ENCODE measurements at places on chromosomes 1 and 21.
A peak's percentile ranks its signal among the peaks of the same experiment; 100 is the strongest.

DNA sequence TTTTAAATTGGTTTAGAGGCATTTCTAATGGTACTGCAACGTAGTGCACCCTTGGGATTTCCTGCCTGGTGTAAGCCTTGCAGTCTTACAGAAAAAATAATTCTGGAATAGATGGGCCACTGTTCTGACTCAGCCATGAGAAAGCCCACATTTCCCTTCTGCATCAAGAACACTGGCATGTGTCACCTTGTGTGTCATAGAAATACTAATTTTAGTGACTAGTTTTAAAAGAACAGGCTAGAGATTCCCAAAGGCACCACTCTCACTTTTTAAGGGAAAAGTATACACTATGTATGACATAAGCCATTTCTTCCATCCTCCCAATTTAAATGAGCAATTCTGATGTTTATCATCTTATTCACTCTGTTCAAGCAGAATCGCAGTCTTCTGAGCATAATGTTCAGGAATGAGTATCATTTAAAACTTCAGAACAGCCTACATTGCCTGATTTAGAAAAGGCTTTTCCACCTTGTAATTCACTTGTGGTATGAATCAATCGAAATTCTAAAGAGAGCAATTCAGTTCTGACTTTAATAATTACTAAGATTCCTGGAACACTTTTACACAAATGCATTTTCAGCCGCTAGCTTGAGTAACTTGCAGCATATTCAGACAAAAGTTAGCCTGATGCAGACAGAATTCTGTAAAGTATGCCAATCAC, 18.8 kb downstream of the RGS13 start:
- H3K4me3 ChIP-seq: no peak overlapping the region
- no peak for ATAC-seq
- no peaks in the 10 kb centered on the region for H3K36me3 ChIP-seq
- H3K4me1 ChIP-seq: no peaks in the 10 kb centered on the region
- peaks cover 4% of the 10 kb centered on the region for H3K27me3 ChIP-seq
- no peak overlapping the region for H3K27ac ChIP-seq

DNA sequence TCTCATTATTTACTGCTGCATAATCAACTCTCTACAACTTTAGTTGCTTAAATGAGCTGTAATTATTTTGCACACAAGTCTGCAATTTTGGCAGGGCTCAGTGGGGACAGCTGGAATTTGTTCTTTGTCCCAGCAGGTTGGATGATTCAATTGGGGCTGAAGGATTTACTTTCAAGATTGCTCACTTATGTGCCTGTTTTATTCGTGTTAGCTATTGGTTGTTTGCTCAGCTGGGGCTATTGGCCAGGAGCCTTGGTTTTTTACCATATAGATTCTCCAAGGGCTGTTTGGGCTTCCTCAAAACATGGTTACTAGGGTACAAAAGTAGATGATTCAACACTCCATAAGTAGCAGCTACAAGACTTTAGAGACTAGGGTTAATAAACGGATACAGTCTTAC, 13.4 kb downstream of the OR10R2 start:
- no peak for ATAC-seq
- H3K27me3 ChIP-seq: peaks cover 9% of the 10 kb centered on the region
- no peak overlapping the region for H3K27ac ChIP-seq
- H3K4me3 ChIP-seq: no peak overlapping the region
- no peaks in the 10 kb centered on the region for H3K4me1 ChIP-seq

DNA sequence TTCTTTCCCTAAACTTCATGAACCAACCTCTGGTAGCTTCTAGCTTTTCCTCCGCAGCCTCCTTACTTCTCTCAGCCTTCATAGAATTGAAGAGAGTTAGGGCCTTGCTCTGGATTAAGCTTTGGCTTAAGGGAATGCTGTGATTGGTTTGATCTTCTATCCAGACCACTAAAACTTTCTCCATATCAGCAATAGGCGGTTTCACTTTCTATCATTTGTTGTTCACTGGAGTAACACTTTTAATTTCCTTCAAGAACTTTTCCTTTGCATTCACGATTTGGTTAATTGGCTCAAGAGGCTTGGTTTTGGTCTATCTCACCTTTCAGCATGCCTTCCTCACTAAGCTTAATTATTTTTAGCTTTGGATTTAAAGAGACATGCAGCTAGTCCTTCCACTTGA, 5.1 kb downstream of the URB2 start:
- no peak overlapping the region for H3K4me3 ChIP-seq
- peaks cover 28% of the 10 kb centered on the region for H3K4me1 ChIP-seq
- ATAC-seq: no peak
- H3K27me3 ChIP-seq: no peaks in the 10 kb centered on the region
- H3K27ac ChIP-seq: no peak overlapping the region

- H3K4me1 ChIP-seq: peaks cover 23% of the 10 kb centered on the region
- H3K36me3 ChIP-seq: peaks cover 8% of the 10 kb centered on the region
Observed at GRCh38 chr1:1275836-1276235, 2.2 kb upstream of the UBE2J2 start.

GRCh38 chr1:111819566-111820263, 64.0 kb downstream of the DDX20 start:
- H3K27me3 ChIP-seq: no peaks in the 10 kb centered on the region
- no peak overlapping the region for H3K27ac ChIP-seq
- no peak overlapping the region for H3K4me3 ChIP-seq

DNA sequence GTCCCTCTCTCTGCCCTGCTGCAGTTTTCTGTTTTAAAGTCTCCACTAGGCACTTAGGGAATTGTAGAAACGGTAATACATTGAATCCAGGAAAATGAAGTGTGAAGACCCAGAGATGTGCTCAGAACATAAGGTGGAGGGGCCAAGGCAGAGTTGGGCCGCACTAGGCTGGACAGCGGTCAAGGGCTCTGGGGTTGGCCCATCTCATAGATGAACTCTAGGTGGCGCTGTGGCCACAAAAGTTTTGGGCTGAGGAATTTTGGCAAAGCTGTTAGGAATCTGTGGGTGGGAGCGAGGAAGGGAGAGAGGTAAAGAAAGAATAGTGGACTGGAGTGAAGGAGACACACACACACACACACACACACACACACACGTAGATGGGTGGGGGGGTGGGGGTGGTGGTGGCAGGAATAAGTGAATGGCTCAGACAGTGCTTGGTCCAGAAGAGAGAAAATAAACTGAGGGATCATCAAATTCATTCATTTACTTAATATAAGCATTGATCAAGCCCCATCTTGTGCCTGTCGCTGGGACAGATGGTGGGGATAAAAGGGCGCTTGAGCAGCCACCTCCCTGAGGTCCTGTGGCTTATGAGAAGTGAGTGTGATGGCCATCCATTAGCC, 258.5 kb downstream of the TRABD2B start:
- H3K4me1 ChIP-seq: no peaks in the 10 kb centered on the region
- H3K27me3 ChIP-seq: peaks cover 46% of the 10 kb centered on the region
- no peaks in the 10 kb centered on the region for H3K36me3 ChIP-seq
- H3K4me3 ChIP-seq: no peak overlapping the region
- H3K27ac ChIP-seq: no peak overlapping the region

- peak overlapping the region; percentile 37 for H3K27ac ChIP-seq
- ATAC-seq: no peak
Observed at GRCh38 chr21:36171741-36172331, 15.2 kb downstream of the DOP1B start.

GRCh38 chr21:28641731-28642130, 350.9 kb downstream of the LTN1 start:
- ATAC-seq: no peak
- H3K4me3 ChIP-seq: no peak overlapping the region
- no peak overlapping the region for H3K27ac ChIP-seq
- no peaks in the 10 kb centered on the region for H3K4me1 ChIP-seq
- no peaks in the 10 kb centered on the region for H3K36me3 ChIP-seq

- H3K4me3 ChIP-seq: no peak overlapping the region
- H3K4me1 ChIP-seq: no peaks in the 10 kb centered on the region
- no peaks in the 10 kb centered on the region for H3K27me3 ChIP-seq
- H3K27ac ChIP-seq: no peak overlapping the region
- no peaks in the 10 kb centered on the region for H3K36me3 ChIP-seq
- no peak for ATAC-seq
Observed at GRCh38 chr1:52159033-52159789, 17.3 kb downstream of the ZFYVE9 start.

DNA sequence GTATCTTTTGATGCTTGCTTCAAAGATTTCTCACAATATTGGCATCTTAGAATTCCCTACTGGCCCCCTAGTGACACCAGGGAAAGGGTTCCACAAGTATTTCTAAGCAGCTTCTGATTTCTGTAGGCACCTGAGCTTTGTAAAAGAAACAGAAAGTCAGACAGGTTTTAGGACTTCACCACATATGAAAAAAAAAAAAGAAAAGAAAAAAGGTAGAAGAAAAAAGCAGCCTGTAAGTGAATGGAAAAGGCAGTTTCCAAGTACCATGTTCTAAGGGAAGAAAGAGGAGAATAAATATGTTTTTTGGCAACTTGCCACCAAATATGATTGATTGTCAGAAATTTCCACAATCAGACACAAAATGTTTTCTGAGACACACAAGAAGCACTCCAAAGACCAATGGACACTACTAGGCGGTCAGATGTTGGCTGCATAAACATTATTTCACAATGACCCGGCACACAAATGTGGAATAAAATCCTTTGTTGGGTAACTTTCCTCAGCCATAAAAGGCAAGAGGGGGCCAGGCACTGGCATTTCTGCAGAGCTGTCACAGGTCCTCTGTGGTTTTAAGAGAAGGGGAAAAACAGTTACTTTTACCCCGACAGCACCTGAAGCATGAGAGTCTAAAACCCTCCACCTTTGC, 12.7 kb upstream of the CPLANE2 start:
- peaks cover 15% of the 10 kb centered on the region for H3K4me1 ChIP-seq
- no peak overlapping the region for H3K4me3 ChIP-seq
- H3K36me3 ChIP-seq: peaks cover 38% of the 10 kb centered on the region
- ATAC-seq: no peak
- peak overlapping the region; percentile 77 for H3K27ac ChIP-seq

GRCh38 chr1:203556047-203556851, 62.3 kb downstream of the OPTC start:
- peaks cover 10% of the 10 kb centered on the region for H3K4me1 ChIP-seq
- no peak overlapping the region for H3K4me3 ChIP-seq
- peak; percentile 60 for ATAC-seq
- peaks cover 7% of the 10 kb centered on the region for H3K27me3 ChIP-seq

DNA sequence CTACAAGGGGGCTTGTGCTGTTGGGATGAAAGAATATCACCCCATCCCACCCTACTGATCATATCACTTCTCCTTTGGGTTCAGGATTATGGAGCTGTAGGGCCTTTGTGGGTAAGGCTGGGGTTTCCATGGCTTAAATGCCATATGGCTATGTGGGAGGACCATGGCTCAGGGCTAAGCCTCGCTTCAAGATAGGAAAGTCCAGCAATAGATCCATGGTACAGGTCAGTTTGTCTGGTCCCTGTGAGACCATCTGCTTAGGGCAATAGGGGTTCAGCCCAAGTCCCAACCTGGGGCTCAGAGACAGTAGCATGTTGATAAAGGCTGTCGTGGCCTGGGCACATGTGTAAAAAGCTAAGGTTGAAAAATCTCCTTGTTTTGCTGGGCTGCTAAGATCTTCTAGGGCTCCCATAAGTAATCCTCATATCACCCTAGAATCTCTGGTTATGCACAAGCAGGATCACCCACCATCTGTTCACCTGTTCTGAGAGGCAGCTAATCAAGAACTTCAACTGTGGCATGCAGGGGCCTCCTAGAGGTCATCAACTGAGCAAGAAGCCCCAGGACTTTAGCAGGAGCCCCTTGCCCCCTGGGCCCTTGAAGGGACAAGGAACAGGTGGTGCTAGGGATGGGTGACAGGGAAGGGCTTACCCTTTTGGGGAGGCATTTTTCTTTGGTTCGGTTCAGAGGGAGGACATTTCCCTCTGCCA, 66.5 kb downstream of the UBE2T start:
- H3K4me1 ChIP-seq: no peaks in the 10 kb centered on the region
- no peak for ATAC-seq
- peaks cover 44% of the 10 kb centered on the region for H3K27me3 ChIP-seq
- H3K4me3 ChIP-seq: no peak overlapping the region

DNA sequence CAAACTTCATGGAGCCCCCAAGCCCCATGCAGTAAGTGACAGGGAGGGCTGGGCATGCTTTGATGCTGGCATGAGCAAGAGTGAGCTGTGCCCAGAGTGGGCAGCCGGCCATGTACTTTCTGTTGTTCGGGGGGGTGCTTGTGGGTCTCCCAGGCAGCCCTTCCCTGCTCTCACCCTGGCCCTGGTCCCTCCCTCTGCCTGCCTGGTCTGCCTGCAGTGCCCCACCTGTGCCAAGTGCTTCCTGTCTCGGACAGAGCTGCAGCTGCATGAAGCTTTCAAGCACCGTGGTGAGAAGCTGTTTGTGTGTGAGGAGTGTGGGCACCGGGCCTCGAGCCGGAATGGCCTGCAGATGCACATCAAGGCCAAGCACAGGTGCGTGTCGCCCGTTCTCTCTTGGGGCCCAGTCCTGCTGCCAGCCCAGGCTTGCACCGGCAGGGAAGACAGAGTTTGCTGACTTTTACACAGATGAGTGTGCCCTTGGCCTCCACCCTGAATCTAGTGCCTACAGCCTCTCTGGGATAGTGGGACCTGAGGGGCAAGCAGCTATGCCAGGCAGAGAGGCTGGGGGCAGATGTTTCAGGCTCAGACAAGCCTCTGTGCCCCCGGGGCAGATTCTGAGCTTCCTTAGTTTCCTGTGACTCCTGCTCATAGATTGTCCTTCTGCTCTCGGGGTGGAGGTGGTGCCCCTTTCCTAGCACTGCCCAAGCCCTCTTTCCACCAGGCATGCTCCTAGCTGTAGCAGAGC, 7.6 kb downstream of the ZBTB48 start:
- peaks cover 23% of the 10 kb centered on the region for H3K36me3 ChIP-seq
- no peaks in the 10 kb centered on the region for H3K27me3 ChIP-seq
- no peak overlapping the region for H3K4me3 ChIP-seq
- ATAC-seq: no peak
- H3K4me1 ChIP-seq: peaks cover 55% of the 10 kb centered on the region
- peak overlapping the region; percentile 27 for H3K27ac ChIP-seq

DNA sequence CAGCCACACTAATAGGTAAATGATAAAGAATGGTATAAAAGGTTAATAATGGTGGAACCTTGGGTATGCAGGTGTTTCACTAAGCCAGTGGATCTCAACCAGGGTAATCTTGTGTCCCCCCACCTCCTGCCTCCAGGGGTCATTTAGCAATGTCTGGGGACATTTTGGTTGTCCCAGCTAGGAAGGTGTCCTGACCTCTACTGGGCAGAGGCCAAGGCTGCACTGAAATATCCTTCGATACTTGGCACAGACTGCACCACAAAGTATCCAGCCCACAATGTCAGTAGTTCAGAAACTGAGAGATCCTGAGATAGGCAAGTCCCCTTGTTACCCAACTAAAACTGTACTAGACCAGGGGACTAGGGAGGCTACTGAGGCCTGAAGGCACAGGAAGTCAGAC, 113.6 kb upstream of the TIAM1 start:
- H3K4me1 ChIP-seq: no peaks in the 10 kb centered on the region
- no peaks in the 10 kb centered on the region for H3K36me3 ChIP-seq
- H3K4me3 ChIP-seq: no peak overlapping the region
- ATAC-seq: no peak
- H3K27ac ChIP-seq: no peak overlapping the region
- H3K27me3 ChIP-seq: no peaks in the 10 kb centered on the region

DNA sequence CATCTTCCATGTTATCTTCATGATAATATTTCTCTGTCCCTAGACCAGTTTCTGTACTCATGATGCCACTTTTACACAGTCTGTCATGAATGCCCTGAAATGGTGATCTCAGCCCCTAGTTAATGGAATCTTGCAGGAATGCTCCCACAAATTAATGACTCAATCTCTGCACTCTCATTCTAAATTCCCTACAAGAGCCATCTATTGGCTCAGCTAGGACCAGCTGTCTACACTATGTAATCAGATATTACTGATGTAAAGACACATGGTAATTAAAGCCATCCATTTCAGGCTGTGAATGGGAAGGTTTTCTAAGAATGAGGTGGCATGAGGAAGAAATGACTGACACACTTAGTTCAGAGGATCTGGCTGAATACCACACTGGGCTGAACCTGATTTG, 199.1 kb upstream of the KCND3 start:
- no peaks in the 10 kb centered on the region for H3K4me1 ChIP-seq
- H3K27me3 ChIP-seq: peaks cover 43% of the 10 kb centered on the region
- no peak for ATAC-seq
- H3K4me3 ChIP-seq: no peak overlapping the region

Data from stimulated activated memory B cell treated with anti-CD40 and anti-IgM and Interleukin-4, amounts not matched to agents 10 μg/mL and 1 μg/mL and 100 μg/mL, for 72 hours (primary cell).